ENCODE measurements at places on chromosomes 4 and X.

DNA sequence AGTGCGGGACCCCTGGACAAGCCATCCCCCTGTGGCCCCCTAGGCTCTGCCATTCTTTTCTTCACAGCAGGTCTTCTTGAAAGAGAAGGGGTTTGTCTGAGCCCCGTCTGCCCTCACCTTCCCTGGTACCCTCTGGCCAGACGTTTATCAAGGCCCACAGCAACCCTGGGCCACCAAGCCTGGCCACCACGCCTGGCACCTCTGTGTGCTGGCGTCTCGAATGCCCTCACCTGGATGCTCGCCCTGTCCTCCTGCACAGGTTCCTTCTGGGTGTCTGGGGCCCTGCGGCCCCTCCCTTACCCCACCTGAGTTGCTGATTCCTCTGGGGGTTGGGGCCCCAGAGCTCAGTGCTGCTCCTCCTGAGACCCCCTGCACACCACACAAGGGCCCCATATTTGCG is 25.1 kb downstream of the ADRA2C start:
- DNase-seq, result no peak

DNA sequence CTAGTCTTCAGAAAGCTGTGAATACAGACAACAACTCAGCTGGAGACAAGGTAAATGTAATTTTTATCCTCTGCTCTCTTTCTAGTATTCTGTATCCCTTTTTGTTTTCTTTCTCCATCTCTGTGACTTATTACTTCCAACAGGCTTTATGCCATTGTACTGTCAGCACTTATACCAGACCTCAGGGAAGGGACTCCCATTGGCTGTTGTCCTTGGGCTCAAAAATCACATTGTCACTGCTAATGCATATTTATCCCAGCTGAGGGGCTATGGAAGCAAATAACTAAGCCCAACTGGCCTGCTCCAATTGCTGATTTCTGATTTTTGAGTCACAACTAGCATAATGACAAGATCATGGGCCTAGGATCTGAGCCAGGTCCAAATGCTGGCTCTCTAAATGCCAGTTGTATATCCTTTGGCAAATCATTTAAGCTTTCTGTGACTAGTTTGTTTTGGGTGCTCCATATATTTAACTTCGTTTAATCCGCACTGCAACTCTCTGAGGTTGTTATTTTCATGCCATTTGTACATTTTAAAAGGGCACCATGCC is 395.1 kb upstream of the GNPDA2 start:
- DNase-seq, result no peak

DNA sequence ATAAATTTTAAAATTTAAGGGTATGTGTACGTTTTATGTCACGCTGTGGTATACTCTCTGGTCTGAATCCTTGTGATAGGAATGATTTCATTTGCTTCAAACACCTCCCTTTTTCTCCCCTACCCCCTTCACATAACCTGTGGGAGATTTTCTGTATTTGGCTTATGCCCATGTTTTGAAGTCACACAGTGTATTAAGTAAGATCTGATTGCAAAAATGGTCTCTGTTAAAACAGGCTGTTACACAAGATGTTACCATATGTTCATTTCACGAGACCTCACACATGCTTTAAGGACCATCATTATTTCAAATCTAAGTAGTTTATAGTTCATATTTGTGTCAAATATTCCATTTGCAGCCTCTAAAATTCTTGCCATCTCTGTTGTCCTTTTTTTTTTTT is 63.5 kb downstream of the TMEM131L start:
- DNase-seq, result no peak

- DNase-seq, result no peak
Measured at GRCh38 chrX:148956352-148956751, 455.9 kb downstream of the AFF2 start.

- no peak for DNase-seq
Measured at GRCh38 chrX:11304829-11305228, 11.6 kb downstream of the AMELX start.

GRCh38 chrX:55342533-55343501 is 78.1 kb upstream of the PAGE3 start:
- peak; percentile 6 for DNase-seq

GRCh38 chr4:40305328-40306170 is 29.6 kb upstream of the CHRNA9 start:
- DNase-seq, result no peak

GRCh38 chrX:16124201-16124600 is 836 bp downstream of the GRPR start:
- DNase-seq, result no peak

Measured in NCI-H510A treated with DMSO at 0.1 percent for 48 hours (cell line).